Natural killer cell treated with Interleukin-12 subunit alpha and Interleukin-12 subunit beta and Interleukin-15 and Interleukin-18, amount 100 ng/mL, for 72 hours (primary cell): ENCODE measurements at places on chromosomes 11 and 22. TPM values are rescaled to one million over a fixed set of nuclear protein-coding genes. Genes with fewer than 3 reads are reported as not detected.

FGF19 gene
- not detected for total RNA-seq

DNA sequence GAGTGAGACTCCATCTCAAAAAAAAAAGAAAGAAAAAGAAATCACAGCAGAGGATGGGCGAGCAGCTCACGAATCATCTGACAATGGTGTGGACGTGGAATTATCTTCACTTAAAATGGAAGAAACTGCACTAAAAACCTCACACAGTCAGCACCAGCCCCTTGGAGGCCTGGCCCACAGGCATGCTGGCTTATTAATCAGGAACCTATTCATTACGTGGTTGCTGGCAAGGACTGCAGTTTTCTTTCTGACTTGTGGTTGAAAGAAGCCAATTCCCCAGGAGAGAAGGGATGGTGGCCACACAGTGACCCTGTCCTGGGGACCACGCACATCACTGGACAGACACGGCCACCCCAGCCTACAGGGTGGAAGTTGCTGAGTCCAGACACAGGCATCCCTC, 401.1 kb downstream of the CTTN start:
- no peak overlapping the region for H3K4me3 ChIP-seq
- H3K36me3 ChIP-seq: no peaks in the 10 kb centered on the region
- no peak for DNase-seq

DNA sequence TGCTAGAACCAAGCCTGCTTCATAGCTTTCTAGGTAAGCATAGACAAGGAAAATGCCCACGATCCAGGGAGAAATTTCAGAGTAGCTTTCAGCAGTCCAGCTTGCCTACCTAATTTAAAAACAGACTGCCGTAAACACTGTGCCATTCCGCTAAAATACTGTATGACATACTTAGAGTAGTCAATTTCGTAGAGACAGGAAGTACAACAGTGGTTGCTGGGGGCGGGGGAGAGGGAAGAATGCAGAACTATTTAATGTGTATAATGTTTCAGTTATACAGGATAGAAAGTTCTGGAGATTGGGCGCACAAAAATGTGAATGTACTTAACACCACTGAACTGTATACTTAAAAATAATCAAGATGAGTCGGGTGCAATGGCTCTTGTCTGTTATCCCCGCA, 56.7 kb downstream of the C11orf58 start:
- H3K4me1 ChIP-seq: no peaks in the 10 kb centered on the region
- no peaks in the 10 kb centered on the region for H3K36me3 ChIP-seq
- no peak overlapping the region for H3K4me3 ChIP-seq
- DNase-seq: no peak

DNA sequence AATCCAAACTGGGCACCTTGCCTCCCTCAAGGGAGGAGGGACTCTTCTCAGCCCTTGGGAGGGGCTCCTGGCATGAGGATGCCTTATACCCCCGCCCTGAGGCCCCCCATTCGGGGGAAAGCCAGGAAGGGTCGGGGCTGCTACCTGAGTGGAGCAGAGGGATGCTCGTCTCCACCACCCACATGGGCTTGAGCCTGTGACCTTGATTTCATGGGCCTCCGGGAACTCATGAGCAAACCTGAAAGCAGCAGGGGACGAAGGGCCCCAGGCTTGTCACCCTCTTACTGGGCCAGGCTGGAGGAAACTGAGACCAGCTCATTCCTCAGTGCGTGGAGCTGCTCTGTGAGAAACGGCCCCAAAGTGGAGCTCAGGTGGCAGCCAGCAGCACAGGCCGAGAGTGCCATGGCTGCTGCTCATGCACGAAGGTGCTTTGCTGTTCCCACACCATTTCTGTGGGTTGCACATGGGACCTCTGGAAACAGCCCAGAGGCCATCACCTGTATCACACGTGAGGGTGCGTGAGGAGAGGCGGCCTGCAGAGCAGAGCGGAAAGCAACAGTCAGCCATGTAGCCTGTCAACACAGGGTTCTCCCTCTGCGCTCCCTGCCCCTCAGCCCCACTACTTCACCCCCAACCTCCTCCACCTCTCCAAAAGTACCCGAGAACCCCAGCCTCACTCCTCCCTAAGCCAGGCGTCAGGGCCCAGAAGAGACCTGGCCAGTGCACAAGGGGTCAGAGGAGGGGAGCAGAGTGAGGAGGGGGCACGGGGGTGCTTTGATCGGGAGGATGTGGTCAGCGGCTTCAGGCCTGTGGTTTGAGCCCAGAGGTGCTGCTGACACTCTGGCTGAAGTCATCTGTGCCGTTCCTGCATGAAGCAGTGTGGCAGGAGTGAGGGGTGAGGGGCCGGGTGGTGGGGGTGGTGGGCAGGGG, 14.1 kb upstream of the IL2RB start:
- H3K4me1 ChIP-seq: peaks cover 92% of the 10 kb centered on the region
- peak; percentile 91 for DNase-seq
- H3K27ac ChIP-seq: peak overlapping the region; percentile 96
- no peaks in the 10 kb centered on the region for H3K36me3 ChIP-seq
- H3K4me3 ChIP-seq: peak overlapping the region; percentile 77
- H3K27me3 ChIP-seq: no peaks in the 10 kb centered on the region

- no peaks in the 10 kb centered on the region for H3K36me3 ChIP-seq
- no peak overlapping the region for H3K27ac ChIP-seq
- no peak overlapping the region for H3K4me3 ChIP-seq
- no peaks in the 10 kb centered on the region for H3K4me1 ChIP-seq
- no peaks in the 10 kb centered on the region for H3K27me3 ChIP-seq
These were observed 9.0 kb downstream of the PRRG4 start for GRCh38 chr11:32838505-32839274.

MMP13 gene
- total RNA-seq: not detected

DNA sequence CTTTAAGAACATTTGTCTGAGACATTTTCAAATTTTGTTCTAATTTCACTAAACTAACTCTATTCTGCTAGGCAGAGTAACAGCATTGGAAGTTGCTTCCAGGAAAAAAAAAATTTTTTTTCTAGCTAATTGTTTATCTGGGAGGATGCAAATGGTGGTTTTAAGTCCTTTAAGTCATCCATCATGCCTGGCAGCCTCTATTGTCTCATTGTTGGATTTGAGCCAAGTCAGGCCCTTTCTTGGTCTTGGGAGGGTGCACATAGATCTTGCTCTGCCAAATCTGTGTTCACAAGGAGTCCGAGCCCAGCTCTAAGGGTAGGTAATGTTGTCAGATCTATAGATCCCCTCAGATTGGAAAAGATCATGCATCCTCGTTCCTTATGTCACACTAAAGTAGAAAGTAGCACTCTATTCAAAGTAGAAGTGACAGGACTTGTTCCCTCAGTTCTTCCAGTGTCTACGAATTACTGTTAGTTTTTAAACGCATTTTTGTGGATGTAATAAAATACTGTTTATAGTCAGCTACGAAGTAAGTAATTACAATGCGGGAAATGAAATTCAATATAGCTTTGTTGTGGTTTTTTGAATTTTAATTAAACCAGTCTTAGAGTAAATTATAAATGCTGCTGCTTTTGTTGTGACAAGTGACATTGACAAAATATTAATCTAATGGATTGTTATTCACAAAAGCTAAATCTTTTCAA, 166.0 kb upstream of the RASSF10 start:
- no peak overlapping the region for H3K4me3 ChIP-seq
- H3K36me3 ChIP-seq: no peaks in the 10 kb centered on the region
- H3K4me1 ChIP-seq: no peaks in the 10 kb centered on the region
- no peak overlapping the region for H3K27ac ChIP-seq

NCF4 gene
- total RNA-seq: 24.2 TPM

DNA sequence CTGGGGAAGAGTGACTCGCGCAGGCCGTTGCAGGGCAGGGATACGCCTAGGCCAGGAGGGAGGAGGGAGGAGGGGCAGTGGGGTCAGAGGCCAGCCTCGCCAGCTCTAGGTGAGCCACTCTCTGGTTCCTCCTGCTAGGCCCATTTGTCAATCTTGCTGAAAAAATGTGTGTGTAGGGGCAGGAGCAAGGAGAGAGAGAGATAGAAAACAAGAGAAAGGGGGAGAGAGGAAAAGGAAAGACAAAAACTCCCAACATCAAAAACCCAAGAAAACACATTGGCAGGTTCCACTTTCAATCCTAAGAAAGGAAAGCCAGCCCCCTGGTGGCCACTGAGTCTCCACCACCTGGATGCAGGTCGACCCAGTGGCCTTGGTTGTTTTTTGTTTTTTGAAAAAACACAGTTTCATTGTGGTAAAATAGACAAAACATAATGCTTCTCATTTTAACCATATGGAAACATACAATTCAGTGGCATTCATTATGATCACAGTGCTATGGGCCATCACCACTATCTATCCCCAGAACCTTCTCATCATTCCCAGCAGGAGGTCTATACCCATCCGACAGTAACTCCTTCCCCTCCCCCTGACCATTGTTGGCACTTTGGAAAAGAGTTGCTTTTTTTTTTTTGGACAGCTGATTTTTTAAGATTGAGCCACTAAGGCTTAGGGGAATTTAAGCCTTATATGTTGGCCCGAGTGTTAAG, 10.9 kb downstream of the OMP start:
- no peaks in the 10 kb centered on the region for H3K27me3 ChIP-seq
- no peak overlapping the region for H3K4me3 ChIP-seq
- no peaks in the 10 kb centered on the region for H3K36me3 ChIP-seq
- peaks cover 5% of the 10 kb centered on the region for H3K4me1 ChIP-seq

OPCML gene
- total RNA-seq: not detected

- no peaks in the 10 kb centered on the region for H3K4me1 ChIP-seq
- DNase-seq: no peak
- no peak overlapping the region for H3K27ac ChIP-seq
- H3K27me3 ChIP-seq: peaks cover 35% of the 10 kb centered on the region
These were observed 39.2 kb downstream of the HEPHL1 start for GRCh38 chr11:94060401-94060800.

- no peak for DNase-seq
- H3K4me1 ChIP-seq: no peaks in the 10 kb centered on the region
- peaks cover 32% of the 10 kb centered on the region for H3K27me3 ChIP-seq
- H3K36me3 ChIP-seq: no peaks in the 10 kb centered on the region
- H3K27ac ChIP-seq: no peak overlapping the region
- no peak overlapping the region for H3K4me3 ChIP-seq
These were observed 159.1 kb upstream of the NECTIN1 start for GRCh38 chr11:119888119-119888518.
